ENCODE measurements at places on chromosomes 7 and 10. TPM values are rescaled to one million over a fixed set of nuclear protein-coding genes. Genes with fewer than 3 reads are reported as not detected.

Gene CNPY1
- not detected for total RNA-seq

Gene CPVL
- 49.5 TPM for total RNA-seq

Gene PRRT4
- 17.6 TPM for total RNA-seq

- DNase-seq: no peak
- H3K4me1 ChIP-seq: no peaks in the 10 kb centered on the region
- H3K4me3 ChIP-seq: no peak within 1 kb of the TSS
These were observed at the start of gene GPNMB for GRCh38 chr7:23246555-23246954. GPNMB (plus strand) TSS chr7:23246775; CDS start chr7:23246858, 83 bp downstream.

- H3K4me3 ChIP-seq: no peak overlapping the region
- H3K27ac ChIP-seq: no peak overlapping the region
- peaks cover 17% of the 10 kb centered on the region for H3K36me3 ChIP-seq
- no peak for DNase-seq
- peaks cover 10% of the 10 kb centered on the region for H3K4me1 ChIP-seq
These were observed 2.6 kb downstream of the ZNF777 start for GRCh38 chr7:149458235-149458634.

DNA sequence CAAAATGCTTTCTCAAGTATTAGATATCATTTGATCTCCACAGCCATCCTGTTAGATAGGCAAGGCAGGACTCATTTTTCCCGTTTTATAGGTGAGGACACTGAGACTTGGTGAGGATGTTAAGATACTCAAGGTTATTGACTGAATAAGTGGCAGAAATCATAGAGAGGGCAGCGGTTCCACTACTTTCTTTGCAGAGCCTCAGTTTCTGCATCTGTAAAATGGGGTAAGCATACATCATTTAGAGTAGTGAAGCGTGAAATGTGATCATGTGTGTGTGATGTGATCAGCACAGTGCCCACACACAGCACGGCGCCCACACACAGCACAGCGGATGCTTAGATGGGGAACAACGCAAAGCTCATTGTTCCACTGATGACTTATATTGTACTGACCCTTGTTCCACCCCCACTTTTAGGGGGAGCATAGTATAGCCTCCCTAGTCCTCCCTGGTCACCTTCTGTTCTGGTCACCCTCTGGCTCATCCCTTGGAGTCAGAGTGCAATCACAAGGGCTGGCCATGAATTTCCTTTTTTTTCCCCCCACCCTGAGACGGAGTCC lies 10.5 kb downstream of the UBTD1 start:
- H3K36me3 ChIP-seq: no peaks in the 10 kb centered on the region
- no peak overlapping the region for H3K27ac ChIP-seq
- no peaks in the 10 kb centered on the region for H3K27me3 ChIP-seq
- H3K4me1 ChIP-seq: no peaks in the 10 kb centered on the region
- no peak for DNase-seq

DNA sequence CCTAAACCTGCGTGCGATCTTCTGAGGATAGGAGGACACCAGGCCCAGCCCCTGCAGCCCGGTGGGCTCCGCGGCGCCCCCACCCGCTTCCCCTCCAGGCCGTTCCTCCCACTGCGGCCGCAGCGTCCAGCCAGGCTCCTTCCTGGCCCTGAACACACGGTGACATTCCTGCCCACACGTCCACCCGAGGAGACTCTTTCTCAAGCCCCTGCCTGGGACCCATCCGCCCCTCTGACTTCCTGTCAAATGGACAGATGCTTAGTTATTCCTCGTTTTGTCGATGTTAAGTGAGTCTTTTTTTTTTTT lies 32.4 kb upstream of the RNF32 start:
- no peaks in the 10 kb centered on the region for H3K27me3 ChIP-seq
- no peaks in the 10 kb centered on the region for H3K36me3 ChIP-seq
- H3K4me1 ChIP-seq: no peaks in the 10 kb centered on the region
- no peak overlapping the region for H3K4me3 ChIP-seq

- peaks cover 9% of the 10 kb centered on the region for H3K4me1 ChIP-seq
- no peaks in the 10 kb centered on the region for H3K27me3 ChIP-seq
- H3K27ac ChIP-seq: no peak overlapping the region
- no peak overlapping the region for H3K4me3 ChIP-seq
- DNase-seq: no peak
- no peaks in the 10 kb centered on the region for H3K36me3 ChIP-seq
These were observed 217.4 kb downstream of the MAD1L1 start for GRCh38 chr7:2015251-2015871.

DNA sequence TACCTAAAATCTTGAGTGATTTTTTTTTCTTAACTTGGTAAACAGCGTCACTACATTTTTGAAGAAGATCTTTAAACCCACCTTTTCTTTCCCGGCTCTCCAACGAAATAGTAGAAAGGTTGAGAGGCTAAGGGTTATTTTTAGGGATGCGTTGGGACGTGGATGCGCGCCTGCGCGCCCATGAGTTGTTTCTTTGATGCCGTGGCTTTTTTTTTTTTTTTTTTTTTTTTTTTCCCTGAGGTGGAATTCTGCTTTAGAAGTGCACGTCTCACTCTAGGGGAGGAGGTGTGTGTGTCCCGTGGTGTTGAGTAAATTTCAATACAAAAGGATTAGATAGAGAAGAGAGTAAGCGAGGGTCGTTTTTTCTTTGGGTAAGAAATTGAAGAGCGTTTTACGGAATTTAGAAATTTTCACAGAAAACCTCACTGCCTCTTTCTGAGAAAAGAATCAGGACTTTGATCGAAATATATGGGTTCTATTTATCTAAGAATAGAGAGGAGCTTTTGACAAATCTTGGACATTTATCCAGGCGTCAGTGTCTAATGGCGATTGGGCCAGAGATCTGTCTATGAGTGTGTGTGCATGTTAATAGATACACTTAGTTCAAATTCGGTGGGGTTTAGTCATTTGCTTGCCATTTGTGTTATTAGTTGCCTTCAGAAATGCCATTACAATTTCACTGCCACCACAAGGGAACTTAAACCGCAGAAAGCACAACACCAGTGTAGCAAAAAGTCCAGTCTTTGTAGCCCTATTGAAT lies 1.2 kb upstream of the SP8 start:
- H3K4me3 ChIP-seq: peak overlapping the region; percentile 53
- H3K27me3 ChIP-seq: peaks cover 100% of the 10 kb centered on the region
- H3K36me3 ChIP-seq: no peaks in the 10 kb centered on the region
- peaks cover 11% of the 10 kb centered on the region for H3K4me1 ChIP-seq
- DNase-seq: no peak

DNA sequence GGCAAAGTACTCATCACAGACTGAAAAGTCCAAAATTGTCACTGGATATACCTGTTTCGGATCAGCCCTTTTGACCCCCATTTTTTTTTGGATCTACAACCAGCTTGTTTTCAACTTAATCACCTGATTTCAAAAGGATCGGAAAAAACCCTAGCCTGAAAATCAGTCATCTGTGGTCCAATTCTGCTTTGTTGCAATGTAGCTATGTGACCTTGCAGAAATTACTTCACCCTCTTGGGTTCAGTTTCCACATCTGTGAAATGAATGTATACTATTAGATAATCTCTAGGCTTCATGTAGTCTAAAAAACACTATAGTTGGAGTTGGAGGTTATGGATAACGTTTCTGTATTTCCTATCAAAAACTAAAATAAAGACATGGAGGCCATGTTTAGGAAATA lies 37.1 kb downstream of the STEAP4 start:
- no peak for DNase-seq
- no peak overlapping the region for H3K27ac ChIP-seq
- no peaks in the 10 kb centered on the region for H3K27me3 ChIP-seq
- no peaks in the 10 kb centered on the region for H3K36me3 ChIP-seq

DNA sequence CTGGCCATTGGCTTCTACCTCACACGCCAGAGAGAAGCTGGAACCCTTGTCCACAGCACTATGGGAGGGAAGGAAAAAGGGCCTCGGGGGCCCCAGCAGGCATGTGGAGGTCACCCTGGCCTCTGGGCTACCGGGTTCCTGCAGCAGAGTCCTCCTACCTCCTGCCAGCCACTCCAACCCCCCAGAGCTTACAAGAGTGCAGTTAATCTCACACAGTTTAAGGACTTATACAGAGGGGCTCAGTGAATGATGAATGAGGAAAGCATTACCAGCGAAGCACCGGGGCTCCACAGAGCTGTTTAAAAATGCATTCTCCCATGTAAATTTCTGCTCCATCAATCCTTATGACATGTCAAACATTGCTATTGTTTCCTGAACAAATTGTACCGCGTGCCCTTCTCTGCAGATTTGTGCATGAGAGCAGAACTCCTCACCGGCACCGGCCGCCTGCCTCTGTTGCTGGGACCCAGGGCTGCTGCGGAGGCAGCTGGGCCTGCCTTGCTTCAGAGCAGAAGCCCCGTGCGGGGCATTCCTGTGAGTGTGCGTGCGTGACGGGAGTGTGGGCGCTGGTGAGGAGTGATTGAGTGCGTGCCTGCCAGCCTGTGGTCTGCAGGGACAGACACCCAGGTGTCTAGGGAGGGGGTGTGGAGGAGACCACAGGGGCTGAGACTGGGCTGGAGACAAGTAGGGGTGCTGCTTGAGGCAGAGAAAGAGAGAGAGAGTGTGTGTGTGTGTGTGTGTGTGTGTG lies 52.8 kb downstream of the C10orf105 start:
- peaks cover 10% of the 10 kb centered on the region for H3K4me1 ChIP-seq
- H3K27me3 ChIP-seq: no peaks in the 10 kb centered on the region
- no peak overlapping the region for H3K4me3 ChIP-seq

GRCh38 chr10:110448682-110449418 lies 48.9 kb upstream of the DUSP5 start:
- H3K4me1 ChIP-seq: peaks cover 16% of the 10 kb centered on the region
- no peaks in the 10 kb centered on the region for H3K27me3 ChIP-seq
- H3K27ac ChIP-seq: no peak overlapping the region

DNA sequence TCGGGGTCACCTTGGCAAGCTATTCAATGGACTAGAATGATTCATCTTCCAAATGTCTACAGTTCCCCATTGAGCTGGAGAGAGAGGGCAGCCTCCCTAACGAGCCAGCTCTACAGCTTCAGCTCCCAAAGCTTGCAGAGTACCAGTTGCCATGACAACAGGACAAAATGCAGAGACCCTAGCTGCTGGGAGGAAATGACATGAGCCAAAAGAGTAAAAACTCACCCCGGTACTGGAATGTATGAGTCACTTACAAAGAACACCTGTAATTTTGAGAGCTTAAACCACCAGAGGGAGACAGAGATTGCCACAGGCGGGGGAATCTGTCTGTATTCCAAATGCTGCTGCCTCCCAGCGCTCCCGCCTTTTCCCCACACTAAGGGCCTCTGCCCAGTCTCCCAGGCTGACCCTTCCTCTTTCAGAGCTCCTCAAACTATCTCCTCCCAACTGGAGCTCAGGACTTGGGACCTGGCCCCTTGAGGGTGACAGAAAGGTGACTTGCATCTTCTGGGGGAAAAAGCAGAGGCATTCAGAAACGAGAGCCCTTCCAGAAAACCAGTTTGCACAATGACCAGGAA lies 95.5 kb downstream of the CUL2 start:
- peak; percentile 85 for DNase-seq
- H3K36me3 ChIP-seq: no peaks in the 10 kb centered on the region
- no peaks in the 10 kb centered on the region for H3K27me3 ChIP-seq
- H3K4me1 ChIP-seq: no peaks in the 10 kb centered on the region

DNA sequence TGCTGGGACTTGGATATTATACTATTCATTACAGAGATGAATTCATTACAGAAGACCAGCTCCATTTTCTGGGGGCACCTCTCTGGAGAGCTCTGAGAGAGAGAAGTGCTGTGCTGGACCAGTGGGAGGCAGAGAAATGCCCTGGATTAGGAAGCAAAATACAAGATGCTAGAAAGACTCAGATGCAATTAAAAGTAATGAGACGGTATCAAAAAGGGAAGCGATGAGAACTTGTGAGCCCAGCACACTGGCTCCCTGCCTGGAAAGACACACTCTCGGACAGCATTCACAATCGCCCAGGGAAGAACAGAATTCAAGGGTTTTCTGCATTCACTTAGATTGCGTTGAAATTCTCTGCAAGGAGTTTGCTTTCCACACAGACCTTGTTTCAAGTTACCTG lies 3.5 kb upstream of the FRAT2 start:
- peaks cover 11% of the 10 kb centered on the region for H3K4me1 ChIP-seq
- H3K4me3 ChIP-seq: no peak overlapping the region
- H3K27me3 ChIP-seq: no peaks in the 10 kb centered on the region
- no peak for DNase-seq
